ENCODE measurements at places on chromosomes 5 and 9.

GRCh38 chr5:176687881-176688280, 40.6 kb downstream of the TSPAN17 start:
- DNase-seq: no peak

GRCh38 chr5:113189291-113189690, 212.7 kb downstream of the DCP2 start:
- no peak for DNase-seq

- no peak for DNase-seq
These were observed 457.0 kb downstream of the PDE4D start for GRCh38 chr5:59436364-59437148.

DNA sequence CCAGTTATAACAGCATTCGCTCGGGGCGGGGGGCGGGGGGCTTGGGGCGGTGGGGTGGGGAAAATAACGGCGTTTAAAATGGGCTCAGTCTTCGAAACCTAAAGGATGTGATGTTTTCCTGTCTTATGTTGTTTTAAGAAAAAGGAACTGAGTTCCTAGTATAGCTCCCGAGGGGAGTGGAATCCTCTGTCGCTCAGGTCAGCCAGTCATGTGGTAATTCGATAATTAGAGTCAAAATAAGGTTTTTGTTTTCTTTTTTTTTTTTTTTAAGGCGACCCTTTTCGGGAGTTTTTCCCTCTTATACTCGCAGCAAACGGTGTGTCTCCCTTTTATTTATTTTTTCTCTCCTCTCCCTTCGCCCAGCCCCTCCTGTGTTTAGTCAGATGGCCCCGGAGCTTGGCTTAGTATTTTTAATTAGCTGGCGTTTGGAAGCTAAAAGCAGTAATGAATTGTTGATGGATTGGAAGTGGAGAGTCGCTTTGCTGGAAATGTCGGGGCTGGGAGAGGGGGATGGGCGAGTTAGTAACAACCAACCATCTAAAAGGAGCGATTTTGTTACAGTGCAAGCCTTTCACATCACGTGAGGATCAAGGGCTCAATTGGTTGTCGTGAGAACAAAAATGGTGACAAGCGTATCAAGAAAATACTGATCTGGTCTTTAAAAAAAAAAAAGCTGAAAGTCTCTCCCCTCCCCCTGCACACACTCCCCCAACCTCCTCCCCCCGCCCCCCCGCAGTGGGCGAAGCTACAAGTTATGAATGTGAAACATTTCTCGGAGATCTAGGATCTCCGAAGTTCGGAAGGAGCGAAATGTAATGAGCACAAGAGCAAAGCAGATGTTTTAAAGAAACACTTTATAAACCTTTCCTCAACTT, 714 bp upstream of the ZNF608 start:
- peak; percentile 94 for DNase-seq

GRCh38 chr5:1769752-1770442, 29.7 kb downstream of the MRPL36 start:
- DNase-seq: no peak

Data from skeletal muscle cell (primary cell).